ENCODE measurements at places on chromosomes 1 and 21.
A peak's percentile ranks its signal among the peaks of the same experiment; 100 is the strongest.

DNA sequence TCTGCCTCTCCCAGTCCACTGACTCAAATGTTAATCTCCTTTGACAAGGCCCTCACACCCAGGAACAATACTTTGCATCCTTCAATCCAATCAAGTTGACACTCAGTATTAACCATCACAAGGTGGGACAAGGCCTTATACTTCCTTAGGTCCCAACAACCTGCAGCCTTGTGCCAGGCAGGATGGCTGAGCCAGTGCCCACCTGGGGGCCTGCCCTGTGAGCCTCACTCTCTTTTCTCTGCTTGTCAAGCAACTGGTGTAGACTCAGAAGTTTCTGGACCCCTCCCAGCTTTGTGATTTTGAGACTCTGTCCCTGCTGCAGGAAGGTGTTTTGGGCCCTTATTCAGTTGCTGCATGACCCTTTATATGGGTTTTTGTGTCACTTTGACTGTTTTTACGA, 310.0 kb upstream of the C1orf174 start:
- DNase-seq: no peak

DNA sequence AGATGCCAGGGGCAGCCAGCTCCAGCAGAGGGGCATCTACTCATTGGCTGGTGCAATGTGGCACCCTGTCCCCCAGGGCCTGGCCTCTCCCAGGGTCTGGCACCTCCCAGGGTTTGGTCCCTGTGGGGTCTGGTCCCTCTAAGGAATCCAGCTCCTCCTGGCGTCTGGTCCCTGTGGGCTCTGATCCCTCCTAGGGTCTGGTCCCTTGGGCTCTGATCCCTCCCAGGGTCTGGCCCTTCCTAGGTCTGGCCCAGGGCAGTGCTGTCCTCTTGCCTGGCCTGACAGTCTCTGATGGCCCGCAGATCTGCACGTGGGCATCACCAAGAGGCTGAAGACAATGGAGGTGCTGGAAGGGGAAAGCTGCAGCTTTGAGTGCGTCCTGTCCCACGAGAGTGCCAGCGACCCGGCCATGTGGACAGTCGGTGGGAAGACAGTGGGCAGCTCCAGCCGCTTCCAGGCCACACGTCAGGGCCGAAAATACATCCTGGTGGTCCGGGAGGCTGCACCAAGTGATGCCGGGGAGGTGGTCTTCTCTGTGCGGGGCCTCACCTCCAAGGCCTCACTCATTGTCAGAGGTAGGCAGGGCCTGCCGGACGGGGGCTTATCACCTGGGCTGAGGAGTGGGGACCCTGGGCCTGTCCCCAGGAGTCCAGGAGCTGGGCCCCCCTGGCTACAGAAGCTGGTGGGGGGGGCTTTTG, 73.9 kb downstream of the OBSCN start:
- no peak for DNase-seq

DNA sequence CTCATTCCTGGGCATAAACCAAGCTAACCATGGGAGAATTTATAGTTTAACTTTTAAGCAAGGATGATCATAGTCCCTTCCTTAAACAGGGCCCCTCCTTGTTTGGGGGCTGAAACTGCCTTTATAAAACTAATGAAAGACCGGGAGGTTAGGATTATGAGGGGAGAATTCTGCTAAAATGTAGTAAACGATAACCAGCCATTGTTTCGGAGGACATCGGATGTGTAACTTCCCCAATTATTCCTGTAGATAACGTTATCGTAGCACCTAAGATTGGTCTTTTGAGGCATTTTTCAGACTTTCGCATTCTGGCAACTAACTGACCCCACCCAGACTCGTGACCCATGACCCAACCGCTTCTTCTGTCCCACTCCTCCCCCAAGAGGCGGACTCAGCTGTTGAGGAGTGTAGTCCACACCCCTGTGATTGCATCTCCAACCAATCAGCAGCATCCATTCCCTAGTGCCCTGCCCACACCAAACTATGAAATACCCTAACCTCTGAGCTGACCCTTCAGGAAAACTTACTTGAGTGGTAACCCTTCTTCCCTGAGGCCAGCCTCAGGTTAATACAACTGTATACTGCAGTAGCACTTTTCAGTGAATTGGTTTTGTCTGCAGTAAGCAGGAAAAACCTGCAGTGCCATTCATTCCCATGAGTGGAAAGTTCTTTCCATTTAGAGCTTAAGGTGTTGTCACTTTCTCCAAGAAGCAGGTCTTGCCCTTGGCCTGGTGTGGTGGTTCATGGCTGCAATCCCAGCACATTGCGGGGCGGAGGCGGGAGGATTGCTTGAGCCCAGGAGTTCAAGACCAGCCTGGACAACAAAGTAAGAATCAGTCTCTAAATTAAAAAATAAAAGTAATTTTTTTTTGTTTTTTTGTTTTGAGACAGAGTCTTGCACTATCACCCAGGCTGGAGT, 823 bp upstream of the SYF2 start:
- DNase-seq: peak; percentile 49

DNA sequence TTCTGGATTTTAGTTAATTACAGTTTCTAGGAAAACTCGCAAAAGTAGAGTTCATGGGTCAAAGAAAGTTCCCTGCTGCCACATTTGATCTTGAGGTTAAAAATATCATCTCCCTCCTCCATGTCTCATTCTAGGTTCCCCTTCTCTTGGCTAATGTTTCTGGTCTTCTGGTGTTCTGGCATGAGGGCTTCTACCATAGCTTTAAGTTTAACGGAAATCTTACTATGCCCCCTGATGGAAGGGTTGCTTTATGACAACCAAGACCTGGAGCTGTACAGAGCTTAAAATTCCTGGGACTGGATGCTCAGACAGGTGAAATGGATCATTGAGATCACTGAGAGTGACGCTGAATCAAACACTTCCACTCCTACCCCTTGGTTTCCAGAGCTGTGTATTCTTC, 1881.7 kb downstream of the MRPL39 start:
- DNase-seq: no peak

GRCh38 chr1:34786521-34787325, 5.7 kb downstream of the GJB3 start:
- peak; percentile 66 for DNase-seq

GRCh38 chr1:21335750-21336224, 45.5 kb upstream of the ECE1 start:
- peak; percentile 84 for DNase-seq

GRCh38 chr1:72109916-72110315, 172.4 kb downstream of the NEGR1 start:
- DNase-seq: no peak

GRCh38 chr21:44496564-44497550, 41.5 kb downstream of the LRRC3 start:
- DNase-seq: peak; percentile 56

GRCh38 chr1:235552146-235552716, 48.0 kb upstream of the B3GALNT2 start:
- DNase-seq: no peak

DNA sequence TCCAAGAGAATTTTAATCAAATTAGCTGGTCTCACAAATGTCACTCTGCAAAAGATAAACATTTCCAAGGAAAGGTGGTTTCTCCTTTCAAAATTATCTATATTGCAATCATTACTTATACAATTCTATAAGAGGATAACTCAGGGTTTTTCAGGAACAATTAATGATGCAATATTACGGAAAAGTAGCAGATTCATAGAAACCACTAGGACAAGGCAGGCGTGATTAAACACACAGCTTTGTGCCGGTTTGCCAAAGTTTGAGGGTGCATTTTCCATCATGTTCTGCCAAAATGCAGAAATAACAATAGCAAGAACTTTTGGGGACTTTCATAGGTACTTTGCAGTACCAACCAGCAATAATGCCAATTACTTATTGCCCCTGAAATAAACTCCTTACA, 605 bp downstream of the TNFRSF9 start:
- DNase-seq: no peak

GRCh38 chr1:228154670-228155571, 5.2 kb downstream of the GJC2 start:
- DNase-seq: peak; percentile 88

GRCh38 chr1:8862528-8862927, 16.0 kb downstream of the ENO1 start:
- peak; percentile 13 for DNase-seq

GRCh38 chr1:22163564-22163963, 20.7 kb upstream of the WNT4 start:
- no peak for DNase-seq

DNA sequence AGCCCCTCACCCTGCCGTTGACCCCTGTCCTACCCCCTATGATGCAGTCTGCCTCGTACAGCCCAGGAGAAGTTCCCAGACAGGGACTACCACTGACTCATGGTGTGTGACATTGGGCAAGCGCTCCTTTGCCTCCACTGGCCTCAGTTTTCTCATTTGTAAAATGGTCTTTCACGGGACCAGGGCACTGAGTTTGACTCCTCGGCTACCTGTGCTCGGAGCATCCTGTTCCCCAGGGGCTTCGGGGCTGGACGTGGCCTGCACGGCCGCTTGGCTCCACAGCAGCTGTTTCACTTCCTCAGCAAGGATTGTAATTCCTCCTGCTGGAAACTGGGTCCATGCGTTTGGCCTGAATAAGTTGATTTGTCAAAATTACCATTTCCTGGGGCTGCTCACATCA, 277.3 kb downstream of the MATN1 start:
- no peak for DNase-seq

- no peak for DNase-seq
Observed at GRCh38 chr1:153343040-153343681, 5.5 kb downstream of the PGLYRP4 start.

DNA sequence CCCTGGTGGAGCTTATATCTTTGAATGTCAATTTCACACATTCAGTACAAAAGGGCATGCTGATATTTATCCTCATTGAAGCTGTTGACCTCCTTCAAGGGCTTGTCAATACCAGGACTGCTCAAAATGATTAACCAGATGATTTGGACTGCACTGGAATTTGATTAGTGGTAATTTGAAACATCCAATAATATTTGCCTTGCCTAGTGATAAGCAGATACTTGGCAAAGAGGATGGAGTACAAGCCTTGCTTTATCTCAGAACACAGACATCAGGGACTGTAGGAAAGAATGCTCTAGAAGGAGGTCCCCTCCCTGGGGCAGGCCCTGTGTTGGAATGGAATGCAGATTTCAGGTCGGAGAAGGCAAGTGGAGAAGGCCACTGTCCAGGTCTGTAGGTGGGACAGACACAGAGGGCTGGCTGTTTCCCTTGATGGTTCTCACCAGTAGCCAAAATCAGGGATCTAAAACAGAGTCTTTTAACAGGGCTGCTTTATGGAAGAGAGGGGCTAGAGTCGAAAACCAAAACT, 64.8 kb upstream of the ZNF648 start:
- no peak for DNase-seq

GRCh38 chr1:27570784-27571183, 33.2 kb downstream of the AHDC1 start:
- DNase-seq: no peak

DNA sequence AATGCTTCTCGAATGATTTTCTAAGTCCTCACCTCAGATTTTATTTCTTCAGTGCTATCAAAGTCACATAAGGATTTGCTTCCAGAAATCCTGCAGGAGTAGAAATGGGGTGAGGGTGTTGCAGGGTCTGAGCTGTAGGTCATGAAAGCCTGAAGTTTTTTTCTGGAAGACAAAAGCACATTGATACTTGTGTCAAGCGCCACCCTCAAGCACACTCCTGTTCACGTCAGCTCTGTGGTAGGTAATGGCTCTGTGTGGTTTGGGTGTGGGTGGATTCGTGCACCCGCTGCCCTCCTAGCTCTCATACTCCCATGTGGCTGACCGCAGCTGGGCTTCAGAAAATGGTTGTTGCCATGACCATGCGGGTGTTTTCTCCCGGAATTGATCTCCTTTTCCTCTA, 39.9 kb downstream of the AKNAD1 start:
- DNase-seq: no peak

All from COR-L47 (cell line).